ENCODE measurements at places on chromosomes 7 and 10.
A peak's percentile ranks its signal among the peaks of the same experiment; 100 is the strongest.

GRCh38 chr7:150715293-150715692 lies 1.1 kb upstream of the GIMAP1 start:
- no peaks in the 10 kb centered on the region for H3K27me3 ChIP-seq
- H3K27ac ChIP-seq, result peak overlapping the region; percentile 75
- DNase-seq, result no peak
- H3K4me3 ChIP-seq, result no peak overlapping the region

- peak overlapping the region; percentile 89 for H3K27ac ChIP-seq
- H3K4me1 ChIP-seq, result no peaks in the 10 kb centered on the region
- no peaks in the 10 kb centered on the region for H3K36me3 ChIP-seq
- H3K27me3 ChIP-seq, result no peaks in the 10 kb centered on the region
Measured at GRCh38 chr7:150322114-150322832, 882 bp upstream of the LRRC61 start.

DNA sequence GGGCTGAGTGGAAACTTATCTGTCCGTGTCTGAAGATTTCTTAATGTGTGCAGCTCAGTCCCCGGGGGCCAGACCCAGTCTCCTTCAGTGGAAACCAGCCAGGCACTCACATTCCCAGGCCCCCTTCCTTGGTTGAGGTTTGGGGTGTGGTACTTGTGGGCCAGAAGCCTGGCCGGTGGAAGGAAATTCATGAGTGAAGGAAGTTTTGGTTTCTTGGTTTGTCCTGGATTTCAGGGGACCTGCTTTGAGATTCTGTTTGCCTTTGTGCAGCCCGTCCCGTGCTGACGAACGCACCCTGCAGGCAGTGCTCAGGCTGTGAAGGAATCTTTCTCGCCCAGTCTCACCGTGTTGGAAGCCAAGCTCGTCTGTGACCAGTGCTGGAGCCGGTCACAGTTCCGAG lies 2.9 kb downstream of the INPP5A start:
- no peaks in the 10 kb centered on the region for H3K36me3 ChIP-seq
- peak overlapping the region; percentile 93 for H3K27ac ChIP-seq
- no peaks in the 10 kb centered on the region for H3K27me3 ChIP-seq
- peaks cover 53% of the 10 kb centered on the region for H3K4me1 ChIP-seq
- H3K4me3 ChIP-seq, result peak overlapping the region; percentile 80

DNA sequence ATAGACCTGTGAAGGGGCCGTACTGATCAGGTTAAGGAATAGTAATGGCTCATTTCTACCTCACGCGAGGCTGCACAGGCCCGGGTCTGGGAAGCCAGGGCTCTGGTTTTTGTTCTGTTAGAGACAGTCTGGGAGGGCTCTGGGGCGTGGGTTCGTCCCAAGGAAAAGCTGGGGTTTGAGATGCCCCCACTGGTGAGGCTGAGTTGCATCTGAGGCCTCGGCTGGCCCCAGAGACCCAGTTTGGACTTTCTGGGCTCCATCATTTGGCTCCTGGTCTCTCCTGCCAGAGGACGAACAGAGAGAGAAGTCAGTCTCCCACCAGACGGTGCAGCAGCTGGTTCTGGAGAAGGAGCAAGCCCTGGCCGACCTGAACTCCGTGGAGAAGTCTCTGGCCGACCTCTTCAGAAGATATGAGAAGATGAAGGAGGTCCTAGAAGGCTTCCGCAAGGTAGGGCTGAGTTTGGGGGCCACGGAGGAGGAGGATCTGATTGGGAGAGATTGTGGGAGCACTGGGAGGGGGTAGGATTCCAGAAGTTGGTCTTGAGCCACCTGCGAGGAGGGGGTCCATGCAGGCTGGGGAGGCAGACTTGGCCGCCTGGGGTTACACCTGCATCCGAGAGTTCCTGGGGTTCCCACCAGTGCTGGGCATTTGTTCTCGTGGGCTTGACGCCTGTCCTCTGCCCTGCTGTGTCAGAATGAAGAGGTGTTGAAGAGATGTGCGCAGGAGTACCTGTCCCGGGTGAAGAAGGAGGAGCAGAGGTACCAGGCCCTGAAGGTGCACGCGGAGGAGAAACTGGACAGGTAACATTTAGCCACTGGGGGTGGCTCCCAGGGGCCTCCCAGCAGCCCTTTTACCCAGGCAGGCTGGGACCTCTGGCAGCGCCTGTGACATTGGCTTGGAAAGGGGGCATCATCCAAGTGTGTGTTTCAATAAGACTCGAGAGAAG lies 22.5 kb upstream of the BTBD16 start:
- H3K4me1 ChIP-seq, result no peaks in the 10 kb centered on the region
- no peak overlapping the region for H3K4me3 ChIP-seq
- H3K27ac ChIP-seq, result no peak overlapping the region
- no peaks in the 10 kb centered on the region for H3K27me3 ChIP-seq
- no peak for DNase-seq

GRCh38 chr7:43697690-43698089 lies 31.6 kb downstream of the COA1 start:
- DNase-seq, result no peak
- H3K27me3 ChIP-seq, result no peaks in the 10 kb centered on the region
- H3K4me3 ChIP-seq, result no peak overlapping the region
- no peaks in the 10 kb centered on the region for H3K36me3 ChIP-seq

DNA sequence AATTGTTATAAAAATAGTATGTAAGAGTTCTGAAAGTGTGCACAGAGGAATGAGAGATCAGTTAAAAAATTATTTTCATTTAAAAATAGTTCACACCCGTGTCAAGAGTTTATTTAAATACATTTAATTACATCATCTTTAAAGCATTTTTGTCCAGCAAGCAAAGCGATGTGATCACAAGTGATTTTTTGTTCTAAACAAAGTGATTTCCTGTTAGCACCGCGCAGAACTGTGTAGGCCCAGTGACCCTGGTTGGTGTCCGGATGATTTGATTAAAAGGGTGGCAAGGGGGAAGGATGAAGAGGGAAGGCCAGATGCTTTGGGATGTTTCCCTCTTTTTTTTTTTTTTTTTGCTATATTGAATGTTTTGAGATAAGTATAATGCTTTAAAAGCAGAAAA lies 227.8 kb upstream of the PITRM1 start:
- H3K4me1 ChIP-seq, result no peaks in the 10 kb centered on the region
- peak overlapping the region; percentile 71 for H3K27ac ChIP-seq
- H3K4me3 ChIP-seq, result no peak overlapping the region
- H3K36me3 ChIP-seq, result no peaks in the 10 kb centered on the region

GRCh38 chr10:111082102-111082975 lies 5.5 kb downstream of the ADRA2A start:
- DNase-seq, result no peak
- H3K27me3 ChIP-seq, result peaks cover 20% of the 10 kb centered on the region
- H3K4me1 ChIP-seq, result peaks cover 8% of the 10 kb centered on the region
- H3K36me3 ChIP-seq, result no peaks in the 10 kb centered on the region
- no peak overlapping the region for H3K4me3 ChIP-seq
- no peak overlapping the region for H3K27ac ChIP-seq

GRCh38 chr7:41887416-41887815 lies 184.5 kb upstream of the INHBA start:
- no peak for DNase-seq
- H3K27ac ChIP-seq, result peak overlapping the region; percentile 36
- H3K4me1 ChIP-seq, result peaks cover 46% of the 10 kb centered on the region
- H3K27me3 ChIP-seq, result no peaks in the 10 kb centered on the region
- no peak overlapping the region for H3K4me3 ChIP-seq
